ENCODE measurements at places on chromosomes 3 and 15. TPM values are rescaled to one million over a fixed set of nuclear protein-coding genes. Genes with fewer than 3 reads are reported as not detected.
A peak's percentile ranks its signal among the peaks of the same experiment; 100 is the strongest.

Gene SUSD5
- polyA plus RNA-seq: 4.0 TPM

Gene TP63
- polyA plus RNA-seq: 0.73 TPM

GRCh38 chr15:91152896-91153581 lies 53.0 kb downstream of the SV2B start:
- no peak for DNase-seq

- DNase-seq: no peak
These were observed 66.6 kb downstream of the DUT start for GRCh38 chr15:48397841-48398240.

DNA sequence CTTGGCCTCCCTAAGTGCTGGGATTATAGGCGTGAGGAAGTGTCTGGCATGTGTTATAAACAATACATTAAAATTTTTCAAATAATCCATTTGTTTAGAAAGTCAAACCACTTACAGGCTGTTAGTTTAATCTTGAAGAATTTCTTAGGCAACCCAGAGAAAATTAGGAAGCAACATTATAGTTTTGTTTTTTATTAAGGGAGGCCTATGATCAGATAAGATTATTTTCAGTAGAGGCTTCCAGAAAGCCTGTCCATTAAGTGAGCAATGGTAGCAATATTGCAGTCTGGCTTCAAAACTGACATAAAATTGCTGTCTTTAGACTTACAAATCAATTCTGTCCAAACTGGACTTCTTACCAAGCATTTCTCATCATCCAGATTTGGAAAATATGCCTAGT lies 49.6 kb downstream of the CD47 start:
- no peak for DNase-seq

- no peak for DNase-seq
These were observed 18.9 kb downstream of the LOXL1 start for GRCh38 chr15:73945130-73945508.

GRCh38 chr3:188776447-188776846 lies 395.3 kb upstream of the TPRG1 start:
- DNase-seq: no peak

GRCh38 chr15:43370975-43371974 lies at the start of the genes TUBGCP4 and ZSCAN29:
Gene TUBGCP4, plus strand, starts transcription at chr15:43371101. Its CDS starts 254 bp downstream, at chr15:43371355.
Gene ZSCAN29, minus strand, starts transcription at chr15:43371043. Its CDS starts 1,130 bp downstream, at chr15:43369913.
- peak; percentile 82 for DNase-seq

- DNase-seq: no peak
These were observed 592.8 kb upstream of the GBE1 start for GRCh38 chr3:82354228-82354627.

- no peak for DNase-seq
These were observed 80.1 kb downstream of the AQR start for GRCh38 chr15:34889476-34889875.

- DNase-seq: no peak
These were observed 456.3 kb upstream of the ONECUT1 start for GRCh38 chr15:53246404-53246803.

Measured in renal cortex interstitium (tissue), 15 donors.